ENCODE measurements at places on chromosomes 1 and 21.

DNA sequence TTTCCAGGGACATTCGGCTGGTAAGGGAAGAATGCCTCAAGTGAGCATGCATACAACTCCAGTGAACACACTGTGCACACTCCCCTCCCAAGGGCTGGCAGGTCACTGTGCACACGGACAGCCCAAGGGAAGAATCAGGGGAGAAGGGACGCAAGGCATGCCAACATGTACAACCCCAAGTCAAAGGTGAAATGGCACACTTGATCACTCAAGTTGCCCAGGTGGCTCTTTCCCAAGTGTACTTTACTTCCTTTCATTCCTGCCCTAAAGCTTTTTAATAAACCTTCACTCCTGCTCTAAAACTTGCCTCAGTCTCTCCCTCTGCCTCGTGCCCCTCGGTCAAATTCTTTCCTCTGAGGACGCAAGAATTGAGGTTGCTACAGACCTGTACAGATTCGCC is 13.5 kb upstream of the SLC1A7 start:
- no peak for DNase-seq

GRCh38 chr1:10078494-10078893 is 45.7 kb downstream of the UBE4B start:
- DNase-seq = no peak

DNA sequence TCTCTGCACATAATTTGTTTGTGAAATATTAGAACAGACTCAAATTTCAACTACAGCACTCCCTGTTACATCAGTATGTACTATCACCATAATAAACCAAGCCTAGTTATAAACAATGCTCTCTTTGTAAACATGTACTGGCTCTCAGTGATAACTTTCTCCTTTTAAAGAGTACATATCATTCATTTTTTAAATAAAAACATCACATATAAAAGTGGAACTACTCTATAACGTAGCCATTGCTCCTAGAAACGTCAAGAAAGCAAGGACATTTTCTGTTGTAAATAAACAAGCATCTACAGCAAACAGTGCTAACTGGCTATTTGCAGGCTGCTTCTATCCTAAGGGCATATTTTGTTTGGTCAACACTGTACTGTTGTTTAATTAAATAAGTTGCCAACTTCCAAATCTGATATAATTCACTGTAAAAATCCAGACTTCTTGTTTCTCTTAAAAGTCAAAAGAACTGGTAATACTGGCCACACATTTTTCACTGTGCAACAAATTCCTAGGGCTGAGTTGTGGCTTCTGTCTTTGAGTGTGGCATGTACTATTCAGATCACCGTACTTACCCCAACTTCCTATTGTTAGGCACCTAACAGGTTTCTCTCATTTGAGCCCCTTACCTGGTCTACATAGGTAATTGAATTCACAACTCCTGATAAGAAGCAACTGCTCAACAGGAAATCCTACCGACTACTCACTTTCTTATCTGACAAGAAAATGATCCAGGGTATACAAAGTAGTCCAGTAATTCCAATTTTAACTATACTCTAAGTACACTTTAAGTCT is 111.9 kb downstream of the DENND1B start:
- DNase-seq = no peak

GRCh38 chr1:198636391-198636790 is 2.4 kb upstream of the PTPRC start:
- no peak for DNase-seq

- DNase-seq = no peak
These were observed 160.8 kb upstream of the C1orf174 start for GRCh38 chr1:4060850-4061249.

DNA sequence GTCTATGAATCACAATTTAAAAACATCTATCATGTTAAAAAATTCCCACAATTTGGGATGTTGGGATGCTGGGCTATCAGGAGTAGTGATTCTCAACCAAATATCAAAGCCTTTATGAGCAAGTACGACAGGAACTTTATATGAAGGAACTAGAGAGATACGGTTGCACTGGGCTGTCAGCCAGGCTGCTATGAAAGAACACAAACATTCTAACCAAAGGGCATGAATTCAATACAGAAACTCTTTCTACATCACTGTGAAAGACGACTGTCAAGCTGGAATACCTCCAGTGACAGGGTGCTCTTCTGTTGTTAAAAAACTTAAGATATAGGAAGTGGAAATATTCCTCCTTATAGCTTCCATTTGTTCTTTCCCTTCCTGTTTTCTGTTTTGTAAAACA is 9.8 kb downstream of the CACNA1E start:
- DNase-seq = no peak

- no peak for DNase-seq
These were observed 53.6 kb downstream of the POFUT2 start for GRCh38 chr21:45234127-45234526.

- DNase-seq = no peak
These were observed 59.4 kb downstream of the ARID4B start for GRCh38 chr1:235268379-235269125.

DNA sequence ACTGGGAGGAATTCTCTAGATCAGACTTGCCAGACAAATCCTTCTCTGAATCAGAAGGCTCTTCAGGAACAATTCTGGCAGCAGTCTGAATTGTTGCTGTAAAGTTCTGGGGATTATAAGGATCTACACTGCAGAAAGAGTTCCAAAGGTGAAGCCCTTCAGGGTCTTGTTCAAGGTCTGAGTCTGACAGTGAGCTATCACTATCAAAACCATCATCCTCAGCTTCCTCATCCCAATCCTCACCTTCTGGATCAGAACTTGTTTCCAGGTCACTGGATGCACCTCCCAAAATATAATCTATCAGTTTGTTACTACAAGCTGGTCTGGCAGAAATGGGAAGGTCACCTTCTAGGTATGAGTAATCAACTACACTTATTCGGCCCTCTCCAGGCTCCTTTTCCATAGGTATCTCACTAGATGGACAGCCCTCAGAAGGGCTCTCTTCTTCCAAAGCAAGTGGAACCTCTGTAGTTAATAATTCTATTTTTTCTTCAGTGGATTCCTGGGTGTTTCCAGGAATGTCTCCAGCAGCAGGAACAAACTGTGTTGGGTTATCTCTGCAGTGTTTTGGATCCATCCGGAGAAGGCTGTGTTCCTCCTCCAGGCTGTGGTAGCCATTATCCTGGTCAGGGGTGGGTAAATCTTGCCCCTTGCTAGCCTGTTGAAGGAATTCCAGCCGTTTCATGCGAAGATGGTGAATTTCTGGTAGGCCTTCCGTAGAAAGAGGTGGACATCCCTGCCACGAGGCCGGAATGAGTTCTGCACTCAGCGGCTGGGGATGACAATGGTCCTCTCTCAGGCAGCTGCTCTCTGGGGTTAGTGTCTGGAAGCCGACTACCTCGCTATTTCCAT is 1.6 kb downstream of the PPP1R15B start:
- DNase-seq = no peak

DNA sequence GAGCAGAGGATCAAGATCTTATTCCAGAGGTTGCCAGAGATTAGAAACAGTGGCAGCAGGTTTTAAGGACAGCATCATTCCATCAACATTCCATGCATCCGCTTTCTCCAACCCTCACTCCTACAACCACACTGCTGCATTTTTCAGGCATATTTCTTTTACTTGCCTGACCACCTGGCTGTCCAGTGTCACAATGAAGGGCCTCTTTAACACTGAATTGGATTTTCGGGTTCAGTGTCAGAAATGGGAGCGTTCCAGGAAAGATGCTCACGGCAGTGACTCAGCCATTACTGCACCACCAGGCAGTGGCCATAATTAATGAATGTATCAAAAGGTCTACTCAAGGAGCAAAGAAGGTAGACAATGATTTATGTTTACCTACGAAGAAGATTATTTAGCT is 200.4 kb upstream of the ESRRG start:
- no peak for DNase-seq

GRCh38 chr1:229570891-229571516 is 12.5 kb upstream of the ABCB10 start:
- DNase-seq = no peak

- DNase-seq = peak; percentile 32
These were observed 26.7 kb upstream of the DUSP10 start for GRCh38 chr1:221768444-221769066.

GRCh38 chr1:97764991-97765390 is 155.8 kb downstream of the DPYD start:
- DNase-seq = no peak

GRCh38 chr1:171911506-171911905 is 70.2 kb downstream of the DNM3 start:
- DNase-seq = peak; percentile 15

- DNase-seq = no peak
These were observed 14.0 kb downstream of the NR5A2 start for GRCh38 chr1:200041337-200042118.

DNA sequence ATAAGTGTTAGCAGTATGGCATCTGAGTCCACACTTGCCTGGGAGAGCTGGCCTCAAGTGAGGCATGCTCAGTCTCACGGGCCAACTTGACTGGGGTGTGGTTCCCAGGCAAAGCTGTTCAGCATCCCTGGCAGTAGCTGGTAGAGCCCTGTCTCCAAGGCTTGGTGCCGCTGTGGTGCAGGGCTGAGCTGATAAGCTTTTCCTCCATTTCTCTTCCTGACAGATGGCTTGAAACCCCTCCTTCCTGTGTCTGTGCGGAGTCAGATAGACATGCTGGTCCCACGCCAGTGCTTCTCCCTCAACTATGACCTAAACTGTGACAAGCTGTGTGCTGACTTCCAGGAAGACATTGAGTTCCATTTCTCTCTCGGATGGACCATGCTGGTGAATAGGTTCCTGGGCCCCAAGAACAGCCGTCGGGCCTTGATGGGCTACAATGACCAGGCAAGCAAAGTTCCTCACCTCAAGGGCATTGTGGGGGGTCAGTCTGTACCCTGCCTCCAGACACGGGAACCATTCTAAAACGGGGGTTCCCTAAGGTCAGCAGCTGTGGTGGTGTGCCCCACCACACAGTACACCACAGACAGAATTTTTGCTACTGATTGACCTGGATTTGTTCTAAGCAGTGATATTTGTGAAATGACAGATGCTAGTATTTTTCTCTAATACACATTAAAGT is 13.7 kb upstream of the MIIP start:
- DNase-seq = no peak

DNA sequence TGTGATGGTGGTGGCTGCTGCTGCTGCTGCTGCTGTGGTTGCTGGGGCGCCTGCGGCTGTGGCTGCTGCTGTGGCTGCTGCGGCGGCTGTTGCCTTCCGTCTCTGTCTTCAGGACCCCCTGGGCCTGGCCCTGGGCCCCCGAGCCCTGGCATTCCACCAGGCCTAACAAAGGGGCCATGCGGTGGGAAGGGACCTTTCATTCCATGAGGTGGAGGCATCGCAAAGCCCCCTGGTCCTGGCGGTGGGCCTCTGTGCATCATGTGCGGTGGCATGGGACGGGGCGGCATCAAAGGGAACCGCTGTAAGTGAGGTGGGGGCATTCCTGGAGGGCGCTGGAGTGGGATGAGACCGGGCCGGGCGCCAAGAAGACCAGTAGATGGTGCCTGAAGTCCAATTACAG is 12.4 kb downstream of the SOD1 start:
- DNase-seq = no peak

DNA sequence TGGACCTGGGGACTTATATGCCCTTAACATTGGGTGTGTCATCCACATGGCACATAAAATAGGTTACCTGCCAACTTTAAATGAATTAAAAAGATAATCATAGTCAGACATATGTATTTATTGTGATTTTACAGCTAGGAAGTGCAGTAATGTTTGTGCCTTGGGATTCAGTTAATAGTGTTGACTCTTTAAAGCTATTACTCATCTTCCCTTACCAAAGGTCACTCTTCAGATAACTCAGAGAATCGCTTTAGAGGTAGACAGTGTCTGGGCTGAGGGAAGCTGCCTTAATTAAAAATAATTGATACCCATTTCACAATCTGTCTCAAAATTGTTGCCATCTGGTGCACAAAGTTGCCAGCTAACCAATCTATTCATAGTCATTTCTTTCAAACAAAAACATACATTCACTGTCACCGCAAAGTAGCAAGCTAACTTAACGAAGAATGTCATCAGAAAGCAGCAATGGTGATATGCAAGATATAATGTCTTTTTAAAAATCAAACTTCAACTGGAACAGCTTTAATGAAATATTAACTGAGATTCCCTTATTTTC is 3.0 kb upstream of the KRTAP15-1 start:
- no peak for DNase-seq

GRCh38 chr1:36863061-36863460 is 171.3 kb downstream of the GRIK3 start:
- DNase-seq = no peak

DNA sequence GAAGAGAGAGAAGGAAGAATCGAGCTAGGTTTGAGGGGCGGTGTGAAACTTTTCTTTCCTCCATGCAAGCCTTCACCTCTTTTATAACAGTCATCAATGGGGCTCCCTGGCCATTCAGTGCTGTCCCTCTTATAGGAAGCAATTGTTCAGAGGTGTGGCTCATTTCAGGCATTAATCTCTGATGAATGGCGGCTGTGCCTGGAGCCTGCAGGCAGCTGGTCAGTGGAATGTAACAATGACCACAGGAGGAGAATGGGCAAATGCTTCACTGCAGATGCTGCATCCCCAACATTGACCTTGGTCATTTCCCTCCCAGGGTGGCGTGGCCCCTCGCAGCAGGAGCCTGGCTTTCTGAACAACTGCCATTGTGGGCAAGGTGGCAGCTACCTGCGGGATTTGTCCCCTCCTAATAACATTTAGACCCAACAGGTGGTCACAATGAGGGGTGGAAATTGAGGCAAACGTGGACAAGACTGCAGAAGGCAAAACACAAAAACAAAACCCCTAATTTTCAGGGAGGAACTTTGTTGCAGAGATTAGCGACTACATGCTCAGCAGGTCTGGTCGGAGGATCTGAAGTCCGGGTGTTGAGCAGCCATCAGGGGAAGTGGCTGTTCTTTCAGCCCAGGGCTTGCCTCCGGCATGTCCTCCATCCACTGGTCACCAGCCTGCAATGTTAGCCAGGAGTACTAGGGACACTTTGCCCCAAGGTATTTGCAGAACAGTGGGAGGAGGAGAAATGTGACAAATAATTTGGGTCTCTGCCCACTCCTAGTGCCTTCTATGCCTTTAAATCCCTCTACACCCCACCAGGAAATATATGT is 97.3 kb upstream of the PAXBP1 start:
- no peak for DNase-seq

DNA sequence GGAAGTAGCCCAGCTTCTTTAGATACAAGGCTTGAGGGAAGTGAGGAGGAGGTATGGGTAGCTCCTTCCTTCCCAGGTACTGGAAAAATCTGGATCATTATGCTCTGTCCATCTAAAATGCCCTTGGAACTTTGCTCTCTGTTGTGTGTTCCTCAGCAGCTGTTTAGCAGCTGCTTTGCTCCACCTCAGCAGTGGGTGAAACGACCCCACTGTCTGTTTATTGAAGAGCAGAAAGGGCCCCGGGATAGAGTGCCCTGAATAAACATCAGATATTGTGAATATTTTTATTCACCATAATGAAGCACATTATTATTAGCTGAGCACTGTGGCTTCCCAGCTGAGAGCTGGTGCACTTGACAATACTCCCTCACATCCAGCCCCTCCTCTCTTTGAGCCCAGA is 237.9 kb downstream of the PBX1 start:
- DNase-seq = no peak

- no peak for DNase-seq
These were observed 14.5 kb downstream of the VANGL2 start for GRCh38 chr1:160414881-160415280.

DNA sequence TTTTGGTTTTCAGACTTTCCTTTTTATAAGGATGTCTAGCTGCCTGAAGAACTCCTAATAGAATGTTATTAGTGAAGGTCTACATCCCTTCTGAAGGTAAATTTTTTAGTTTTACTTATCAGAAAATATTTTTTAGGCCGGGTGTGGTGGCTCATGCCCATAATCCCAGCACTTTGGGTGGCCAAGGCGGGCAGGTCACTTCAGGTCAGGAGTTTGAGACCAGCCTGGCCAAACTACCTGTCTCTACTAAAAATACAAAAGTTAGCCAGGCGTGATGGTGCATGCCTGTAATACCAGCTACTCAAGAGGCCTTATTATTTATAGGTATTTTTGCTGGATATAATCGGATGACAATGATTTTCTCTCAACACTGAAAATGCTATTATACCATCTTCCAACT is 181.9 kb upstream of the KCNK2 start:
- DNase-seq = no peak

All from cardiac fibroblast (primary cell).